ENCODE measurements at places on chromosomes 13 and 19.

DNA sequence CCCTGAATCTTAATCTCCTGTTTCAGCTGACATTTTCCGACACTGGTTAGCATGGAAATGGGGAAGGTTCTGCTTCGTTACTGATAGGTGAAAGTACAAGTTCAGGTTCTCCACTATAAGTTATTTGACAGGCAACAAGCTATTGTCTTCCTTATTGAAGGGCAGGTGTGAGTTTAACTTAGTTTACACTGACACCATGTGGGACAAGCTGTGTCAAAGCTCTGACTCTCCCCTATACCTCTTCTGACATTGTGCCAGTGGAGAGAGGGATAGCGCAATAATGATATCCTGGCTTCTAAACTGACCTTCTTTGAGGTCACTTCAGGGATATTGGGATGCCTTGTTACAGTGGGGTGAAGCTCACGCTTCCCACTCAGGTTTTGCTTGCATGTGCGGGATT, 587.0 kb upstream of the SLITRK5 start:
- DNase-seq, result no peak

- DNase-seq, result no peak
Observed at GRCh38 chr13:76974618-76974975, 17.3 kb upstream of the CLN5 start.

- DNase-seq, result no peak
Observed at GRCh38 chr13:75165543-75166230, 316.3 kb downstream of the TBC1D4 start.

DNA sequence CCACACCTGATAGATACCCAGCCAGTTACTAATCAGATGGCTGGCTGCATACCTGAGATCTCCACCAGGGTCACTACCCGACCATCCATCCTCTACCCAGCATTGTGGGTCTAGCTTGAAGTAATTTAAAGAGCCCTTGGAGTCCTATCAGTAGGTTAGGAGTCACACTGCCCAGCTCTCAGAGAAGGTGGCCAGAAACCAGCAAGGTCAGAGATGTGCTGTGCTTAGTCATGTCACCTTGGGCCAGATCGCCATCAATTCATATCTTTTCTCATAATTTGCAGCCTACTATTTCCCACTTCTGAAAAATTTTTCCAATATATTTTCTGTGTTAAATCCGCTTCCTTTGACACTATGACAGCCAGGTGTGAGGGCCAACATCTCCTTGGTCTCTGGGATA, 13.9 kb downstream of the SAMD4B start:
- no peak for DNase-seq

DNA sequence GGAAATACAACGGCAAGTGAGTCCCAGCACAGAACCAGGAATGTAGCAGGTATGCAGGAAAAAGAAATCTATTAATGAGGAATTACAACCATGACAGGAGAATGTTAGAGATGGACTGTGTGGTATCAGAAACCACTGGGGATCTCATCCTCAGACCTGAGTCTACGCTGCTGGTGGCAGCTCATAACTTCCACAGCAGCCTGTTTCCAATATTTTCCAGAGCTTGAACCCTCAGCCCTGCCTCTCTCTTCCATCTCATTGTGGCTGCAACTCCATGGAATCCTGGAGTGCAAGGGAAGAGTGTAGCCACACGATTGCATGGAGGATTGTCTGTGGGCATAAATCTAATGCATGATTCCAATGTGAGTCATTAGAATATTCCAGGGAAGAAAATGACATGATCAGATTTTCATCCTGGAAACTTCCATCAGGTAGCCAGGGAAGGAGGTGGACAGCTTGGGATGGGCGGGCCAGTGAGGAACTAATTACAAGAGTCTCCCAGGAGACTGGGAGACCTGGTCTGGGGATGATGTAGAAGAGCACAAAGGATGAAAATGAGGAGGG, 14.9 kb downstream of the PLA2G4C start:
- no peak for DNase-seq

- DNase-seq, result no peak
Observed at GRCh38 chr13:30151388-30151787, 156.0 kb downstream of the KATNAL1 start.

DNA sequence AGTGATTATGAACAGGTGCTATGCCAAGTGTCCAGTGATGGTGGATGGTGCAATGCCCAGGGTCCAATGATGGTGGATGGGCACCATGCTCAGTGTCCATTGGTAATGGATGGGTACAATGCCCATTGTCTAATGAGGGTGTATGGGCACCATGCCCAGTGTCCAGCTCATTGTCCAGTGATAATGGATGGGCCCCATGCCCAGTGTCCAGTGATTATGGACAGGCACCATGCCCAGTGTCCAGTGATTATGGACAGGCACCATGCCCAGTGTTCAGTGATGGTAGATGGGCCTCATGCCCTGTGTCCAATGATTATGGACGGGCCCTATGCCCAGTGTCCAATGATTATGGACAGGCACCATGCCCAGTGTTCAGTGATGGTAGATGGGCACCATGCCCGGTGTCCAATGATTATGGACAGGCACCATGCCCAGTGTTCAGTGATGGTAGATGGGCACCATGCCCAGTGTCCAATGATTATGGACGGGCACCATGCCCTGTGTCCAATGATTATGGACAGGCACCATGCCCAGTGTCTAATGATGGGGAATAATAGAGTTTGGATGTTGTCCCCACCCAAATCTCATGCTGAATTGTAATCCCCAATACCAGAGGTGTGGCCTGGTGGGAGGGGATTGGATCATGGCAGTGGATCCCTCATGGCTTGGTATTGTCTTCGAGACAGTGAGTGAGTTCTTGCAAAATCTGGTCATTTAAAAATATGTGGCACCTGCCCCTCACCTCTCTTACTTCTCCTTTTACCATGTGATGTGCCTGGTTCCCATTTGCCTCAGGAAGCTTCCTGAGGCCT, 87.8 kb downstream of the ANKRD10 start:
- peak; percentile 90 for DNase-seq

DNA sequence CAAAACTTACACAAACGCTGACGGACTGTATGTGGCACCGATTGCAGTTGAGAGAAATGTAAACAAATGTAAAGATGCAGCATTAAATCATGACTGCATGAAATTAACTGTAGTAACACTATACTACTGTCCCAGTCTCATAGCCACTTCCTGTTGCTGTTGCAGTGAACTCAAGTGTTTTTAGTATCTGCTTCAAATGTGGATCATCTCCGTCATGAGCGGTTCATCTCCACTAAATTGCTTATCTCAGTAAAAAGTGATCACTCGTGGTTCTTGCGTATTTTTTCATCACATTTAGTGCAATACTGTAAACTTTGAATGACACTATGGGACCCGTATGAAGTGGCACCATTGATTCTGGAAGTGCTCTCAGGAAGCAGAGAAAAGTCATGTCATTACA, 60.3 kb upstream of the RNF113B start:
- no peak for DNase-seq

DNA sequence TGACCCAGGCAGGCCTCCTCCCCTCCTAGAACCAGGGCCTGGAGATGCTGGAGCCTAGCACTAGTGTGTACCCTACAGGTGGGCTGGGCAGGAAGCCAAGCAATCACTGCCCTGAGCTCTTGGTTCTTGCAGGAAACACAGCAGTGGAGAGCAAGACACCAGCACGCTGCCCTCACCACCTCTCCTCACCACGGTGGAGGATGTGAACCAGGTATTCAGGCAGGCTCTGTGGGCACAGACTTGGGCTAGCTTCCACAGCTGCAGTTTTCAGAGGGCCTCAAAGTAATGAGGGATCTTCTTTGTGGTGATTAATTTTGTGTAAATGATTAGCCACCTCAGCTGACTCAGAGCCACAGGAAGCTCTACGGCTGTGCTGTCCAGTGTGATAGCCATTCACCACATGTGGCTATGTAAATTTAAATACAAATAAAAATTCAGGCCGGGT, 13.6 kb upstream of the GPI start:
- DNase-seq, result peak; percentile 77

- DNase-seq, result no peak
Observed at GRCh38 chr19:41535029-41535622, 40.8 kb upstream of the CEACAM21 start.

GRCh38 chr13:91739751-91740150, 341.3 kb downstream of the GPC5 start:
- DNase-seq, result no peak

- no peak for DNase-seq
Observed at GRCh38 chr19:31312009-31312676, 37.1 kb downstream of the TSHZ3 start.

- DNase-seq, result peak; percentile 24
Observed at GRCh38 chr13:35675651-35676050, 199.2 kb upstream of the MAB21L1 start.

DNA sequence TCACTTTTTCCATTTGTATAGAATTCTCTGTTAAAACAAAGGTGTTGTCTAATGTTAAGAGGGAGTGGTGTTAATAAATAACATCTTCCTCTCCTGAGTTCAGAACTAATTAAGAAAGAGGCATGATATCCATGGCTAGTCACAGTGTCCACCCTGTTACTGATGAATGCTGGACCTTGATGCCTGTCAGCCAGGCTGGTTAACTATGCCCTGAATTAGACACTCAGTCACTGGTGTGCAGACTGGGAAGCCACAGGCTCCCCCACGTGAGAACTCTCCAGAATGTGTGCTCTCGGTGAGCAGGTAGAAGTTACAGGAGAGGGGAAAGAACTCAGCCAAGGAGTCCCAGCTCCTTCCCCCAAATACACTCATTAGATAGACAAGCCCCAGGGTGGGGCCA, 56.1 kb upstream of the RNF113B start:
- no peak for DNase-seq

DNA sequence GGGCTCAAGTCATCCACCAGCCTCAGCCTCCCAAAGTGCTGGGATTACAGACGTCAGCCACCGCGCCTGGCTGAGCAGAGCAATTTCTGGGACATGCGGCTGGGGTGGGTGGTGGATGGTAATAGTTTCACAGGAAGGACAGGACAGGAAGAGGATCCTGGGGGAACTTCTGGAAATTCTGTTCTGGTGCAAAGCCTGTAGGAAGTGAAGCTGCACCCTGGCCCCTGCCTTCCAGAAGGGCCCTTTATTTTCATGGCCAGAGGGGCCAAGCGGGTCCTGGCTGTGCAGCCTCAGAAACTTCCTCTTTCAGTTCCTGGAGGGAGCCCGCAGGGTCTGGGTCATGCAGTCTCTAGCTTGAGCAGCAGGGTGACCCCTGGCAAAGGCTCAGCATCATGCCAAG, 15.7 kb downstream of the FEM1A start:
- no peak for DNase-seq

GRCh38 chr13:110403315-110403714, 96.2 kb downstream of the COL4A2 start:
- no peak for DNase-seq

- no peak for DNase-seq
Observed at GRCh38 chr13:109939180-109939579, 152.8 kb upstream of the IRS2 start.
